ENCODE measurements at places on chromosomes 5 and 9. TPM values are rescaled to one million over a fixed set of nuclear protein-coding genes. Genes with fewer than 3 reads are reported as not detected.

DNA sequence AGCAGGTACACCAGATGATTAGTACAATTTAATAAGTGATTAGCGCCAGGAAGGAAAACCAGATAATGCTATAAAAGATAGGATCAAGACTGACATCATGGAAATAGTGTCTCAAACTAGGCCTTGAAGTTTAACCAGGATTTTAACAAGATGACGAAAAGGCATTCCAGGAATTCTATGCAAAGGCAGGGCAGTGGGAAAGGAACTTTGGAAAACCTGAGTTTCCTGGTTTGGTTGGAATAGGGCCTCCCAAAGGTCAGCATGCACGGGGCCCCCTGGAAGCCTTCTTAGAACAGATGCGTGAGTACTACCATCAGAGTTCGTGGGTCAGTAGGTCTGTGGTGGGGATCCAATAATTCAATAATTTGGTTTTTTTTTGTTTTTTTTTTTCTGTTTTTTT lies 935.2 kb upstream of the DMAC1 start:
- DNase-seq, result no peak
- no peak overlapping the region for H3K27ac ChIP-seq
- H3K4me3 ChIP-seq, result no peak overlapping the region

TTC16 gene
- total RNA-seq, result not detected

GRCh38 chr9:35981699-35982098 lies 23.7 kb upstream of the OR2S2 start:
- no peak for DNase-seq
- no peaks in the 10 kb centered on the region for H3K36me3 ChIP-seq
- no peaks in the 10 kb centered on the region for H3K4me1 ChIP-seq
- no peak overlapping the region for H3K4me3 ChIP-seq
- peaks cover 5% of the 10 kb centered on the region for H3K27me3 ChIP-seq

DNA sequence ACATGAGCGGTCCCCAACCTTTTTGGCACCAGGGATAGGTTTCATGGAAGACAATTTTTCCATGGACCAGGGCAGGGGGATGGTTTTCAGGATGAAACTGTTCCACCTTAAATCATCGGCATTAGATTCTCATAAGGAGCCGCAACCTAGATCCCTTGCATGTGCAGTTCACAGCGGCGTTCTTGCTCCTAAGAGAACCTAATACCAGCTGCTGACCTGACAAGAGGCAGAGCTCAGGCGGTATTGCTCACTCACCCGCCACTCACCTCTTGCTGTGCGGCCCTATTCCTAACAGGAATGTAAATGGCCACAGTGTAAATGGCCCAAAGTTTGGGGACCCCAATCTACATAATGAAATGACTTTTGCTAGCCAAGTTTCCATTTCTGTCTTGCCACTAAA lies 3.1 kb upstream of the PLIN2 start:
- peaks cover 21% of the 10 kb centered on the region for H3K4me1 ChIP-seq
- H3K27me3 ChIP-seq, result no peaks in the 10 kb centered on the region
- H3K4me3 ChIP-seq, result no peak overlapping the region
- peaks cover 3% of the 10 kb centered on the region for H3K36me3 ChIP-seq
- no peak for DNase-seq
- no peak overlapping the region for H3K27ac ChIP-seq

DNA sequence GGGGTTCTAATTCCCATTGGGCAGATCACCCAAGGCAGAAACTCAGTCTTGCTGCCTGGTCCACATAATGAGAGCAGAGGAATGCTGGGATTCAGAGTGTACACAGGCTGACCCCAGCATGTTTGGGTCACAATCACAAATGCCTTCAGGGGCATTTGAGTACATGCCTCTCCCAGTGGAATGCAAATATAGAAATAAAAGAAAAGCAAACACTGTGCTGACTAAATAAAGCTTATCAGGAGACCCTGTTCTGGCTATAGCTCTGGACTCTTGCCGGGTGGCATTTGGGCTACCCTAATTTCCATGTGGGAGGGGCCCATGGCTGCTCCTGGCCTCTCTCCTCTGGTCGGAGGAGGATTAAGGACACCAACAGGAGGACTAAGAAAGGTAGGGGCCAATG lies 121.4 kb downstream of the DOCK8 start:
- no peaks in the 10 kb centered on the region for H3K4me1 ChIP-seq
- no peak overlapping the region for H3K27ac ChIP-seq
- no peaks in the 10 kb centered on the region for H3K27me3 ChIP-seq
